ENCODE measurements at places on chromosomes 1 and 21.

DNA sequence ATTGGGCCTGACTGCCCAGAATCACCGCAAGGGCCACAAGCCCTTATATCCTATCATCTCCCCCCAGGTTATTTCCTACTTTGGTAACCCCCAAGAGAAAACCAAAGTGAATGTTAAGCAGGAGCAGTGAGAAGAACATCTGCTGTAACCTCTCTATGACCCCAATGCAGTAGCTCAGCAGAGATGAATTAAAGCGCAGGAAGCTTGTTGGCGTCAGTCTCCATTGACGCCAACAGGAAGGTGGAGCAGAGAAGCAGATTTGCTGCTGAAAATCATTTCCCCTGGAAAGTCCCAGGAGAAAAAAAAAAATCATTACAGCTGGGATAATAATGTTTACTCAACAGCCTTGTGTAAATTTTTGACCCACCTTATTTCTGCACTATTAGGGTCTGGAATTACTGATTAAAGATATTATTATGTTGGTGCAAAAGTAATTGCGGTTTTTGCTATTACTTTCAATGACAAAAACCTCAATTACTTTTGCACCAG lies 33.2 kb upstream of the FAM163A start:
- DNase-seq, result no peak

DNA sequence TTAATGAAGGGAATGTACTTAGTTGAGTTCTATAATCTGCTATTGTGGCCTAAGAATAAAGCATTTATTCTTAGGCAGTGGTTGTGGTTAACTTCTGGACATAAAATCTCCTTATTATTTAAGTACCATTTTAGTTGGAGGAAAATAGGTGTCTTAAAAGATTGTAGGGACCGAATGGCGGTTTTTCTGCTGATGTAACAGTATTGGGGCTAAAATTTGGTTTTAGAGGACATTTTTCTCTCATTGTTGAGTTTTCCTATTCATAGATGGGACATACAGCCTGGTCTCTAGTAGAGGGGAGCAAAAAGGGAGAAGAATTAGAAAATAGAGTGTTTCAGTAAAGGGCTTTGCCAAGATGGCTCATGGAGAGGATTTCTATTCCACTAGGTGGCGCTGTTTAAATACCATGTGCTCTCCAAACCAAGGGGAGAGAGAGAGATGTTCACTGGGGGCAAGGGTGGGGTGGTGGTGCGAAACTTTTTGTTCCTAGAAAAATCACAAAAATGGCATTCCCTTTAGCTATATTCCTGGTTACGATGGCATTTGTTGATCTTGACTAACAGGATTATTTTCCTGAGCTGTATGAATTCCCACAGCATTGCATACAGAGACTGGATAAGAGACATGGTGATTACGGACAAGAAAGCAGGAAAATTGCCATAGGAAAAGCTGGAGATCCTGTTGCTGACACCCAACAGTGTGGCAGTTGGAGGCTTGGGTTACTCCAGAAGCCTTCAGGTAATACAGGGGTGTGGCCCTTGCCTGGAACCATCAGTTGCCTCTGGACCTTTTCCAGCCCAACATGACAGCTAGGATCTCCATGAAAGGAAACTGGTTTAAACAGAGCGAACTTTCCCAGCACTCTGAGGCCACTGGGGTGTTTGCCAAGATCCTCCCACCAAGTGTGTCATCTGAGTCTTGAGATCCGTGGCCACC lies 18.2 kb upstream of the FCGR2A start:
- DNase-seq, result peak; percentile 11

DNA sequence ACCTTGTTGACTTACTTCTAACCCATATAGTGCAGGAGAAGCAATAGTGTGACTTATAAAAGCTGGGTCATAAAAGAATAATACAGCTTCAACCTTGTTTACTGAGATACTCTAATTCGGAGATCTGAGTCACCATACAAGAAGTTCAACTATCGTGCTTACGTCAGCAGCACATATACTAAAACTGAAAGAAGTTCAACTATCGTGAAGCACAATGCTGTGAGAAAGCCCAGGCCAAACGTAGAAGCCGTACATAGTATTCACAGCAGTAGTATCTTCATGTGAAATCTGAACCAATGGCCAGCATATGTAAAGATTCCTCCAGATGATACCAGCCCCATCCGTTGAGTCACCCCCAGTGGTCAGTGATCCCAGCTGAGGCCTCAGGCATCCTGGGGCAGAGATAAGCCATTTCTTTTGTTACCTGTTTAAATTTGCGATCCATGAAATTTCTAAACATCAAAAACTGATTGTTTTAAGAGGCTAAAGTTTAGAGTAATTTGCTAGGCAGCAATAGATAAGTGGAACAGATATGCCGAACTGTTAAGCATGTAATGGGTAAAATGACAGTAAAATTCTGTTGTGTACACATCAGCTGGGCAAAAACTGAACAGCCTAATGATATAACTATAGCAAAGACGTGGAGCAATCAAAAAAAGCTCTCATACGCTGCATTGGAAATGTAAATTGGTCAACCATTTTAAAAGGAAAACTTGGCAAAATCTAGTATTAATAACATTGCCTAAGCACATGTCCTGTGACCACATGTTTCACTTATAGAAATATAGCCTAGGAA lies 53.9 kb upstream of the SAMD13 start:
- no peak for DNase-seq

GRCh38 chr21:36636439-36636838 lies 62.5 kb upstream of the SIM2 start:
- no peak for DNase-seq

Measured in stimulated activated CD4-positive, alpha-beta T cell treated with anti-CD3 and anti-CD28 coated beads, Interleukin-12 subunit alpha, Interleukin-12 subunit beta, amount 100 ng/mL, for 4 hours (primary cell).